AG10803 (cell line): ENCODE measurements at places on chromosomes 5 and 9.

DNA sequence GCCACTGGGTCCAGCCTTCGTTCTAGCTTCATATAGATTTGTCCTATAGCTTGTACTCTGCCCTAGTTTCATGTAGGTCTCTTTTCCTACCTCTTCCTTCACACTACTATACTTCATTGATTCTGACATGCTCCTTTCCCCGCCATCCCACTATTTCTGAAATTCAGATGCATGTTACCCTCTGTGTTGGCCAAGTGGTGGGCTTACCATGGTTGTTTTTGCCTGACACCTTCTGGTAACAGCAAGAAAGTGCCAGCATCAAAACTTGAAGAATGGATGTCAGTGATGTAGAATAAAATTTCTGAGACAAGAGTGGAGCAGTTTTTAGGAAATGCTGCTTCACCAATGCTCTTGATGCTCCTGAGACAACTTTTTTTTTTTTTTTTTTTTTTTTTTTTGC, 19.5 kb upstream of the SERINC5 start:
- DNase-seq, result peak; percentile 22

DNA sequence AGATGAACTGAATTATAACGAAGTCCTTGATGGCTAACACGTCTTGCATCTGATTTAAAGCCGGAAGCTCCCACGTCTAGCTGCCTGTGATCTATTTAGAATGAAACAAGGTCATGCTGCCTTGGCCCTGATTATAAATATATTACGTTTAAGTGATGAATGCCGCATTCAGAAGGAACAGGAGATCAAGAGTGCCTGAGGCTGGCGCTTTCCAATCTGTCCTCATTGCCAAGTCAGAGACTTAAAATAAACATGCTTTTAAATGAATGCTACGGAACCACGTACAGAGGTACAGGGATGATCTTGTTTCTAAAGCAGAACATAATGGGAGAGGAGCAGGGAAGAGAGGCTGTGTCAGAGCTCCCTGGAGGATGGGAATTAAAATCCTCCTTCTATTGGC, 292.8 kb downstream of the TLE1 start:
- DNase-seq, result no peak

DNA sequence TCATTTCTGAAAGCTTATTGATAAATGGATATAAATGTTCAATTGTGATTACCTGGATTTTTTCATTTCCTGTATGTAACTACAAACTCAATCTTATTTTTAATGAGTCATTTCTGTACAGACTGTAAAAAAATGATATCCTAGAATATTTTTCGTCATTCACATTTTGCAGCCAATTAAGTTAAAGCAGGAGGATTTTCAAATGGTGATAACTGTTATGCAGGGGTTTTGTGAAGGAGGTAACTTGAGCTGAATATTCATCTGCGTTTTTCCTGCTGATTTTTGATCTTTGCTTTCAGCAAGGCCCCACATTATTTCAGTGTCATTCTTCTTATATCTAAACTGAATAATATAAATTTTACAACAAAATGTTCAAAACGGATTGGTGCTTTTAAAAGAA, 74.1 kb downstream of the SLF1 start:
- no peak for DNase-seq

DNA sequence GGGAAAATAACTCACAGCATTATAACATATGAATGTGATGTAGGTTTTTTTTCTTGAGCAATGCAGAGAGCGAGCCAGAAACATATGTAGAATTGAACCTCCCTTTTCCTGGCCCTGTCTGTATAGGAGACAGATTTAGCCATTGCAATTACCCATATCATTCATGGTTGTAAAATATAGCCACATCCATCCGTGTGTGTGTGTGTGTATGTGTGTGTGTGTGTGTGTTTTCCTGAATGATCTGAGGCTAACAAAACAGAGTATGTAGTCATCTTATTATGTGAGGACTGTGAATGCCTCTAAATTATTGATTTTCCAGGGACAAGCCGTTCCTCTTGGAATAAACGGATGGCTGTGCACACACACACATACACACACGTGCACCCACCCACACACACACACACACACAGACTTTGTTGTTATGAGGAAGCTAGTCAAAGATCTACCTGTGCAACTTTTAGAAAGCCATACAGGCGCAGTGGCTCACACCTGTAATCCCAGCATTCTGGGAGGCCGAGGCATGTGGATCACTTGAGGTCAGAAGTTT, 11.7 kb upstream of the DENND1A start:
- DNase-seq, result no peak

DNA sequence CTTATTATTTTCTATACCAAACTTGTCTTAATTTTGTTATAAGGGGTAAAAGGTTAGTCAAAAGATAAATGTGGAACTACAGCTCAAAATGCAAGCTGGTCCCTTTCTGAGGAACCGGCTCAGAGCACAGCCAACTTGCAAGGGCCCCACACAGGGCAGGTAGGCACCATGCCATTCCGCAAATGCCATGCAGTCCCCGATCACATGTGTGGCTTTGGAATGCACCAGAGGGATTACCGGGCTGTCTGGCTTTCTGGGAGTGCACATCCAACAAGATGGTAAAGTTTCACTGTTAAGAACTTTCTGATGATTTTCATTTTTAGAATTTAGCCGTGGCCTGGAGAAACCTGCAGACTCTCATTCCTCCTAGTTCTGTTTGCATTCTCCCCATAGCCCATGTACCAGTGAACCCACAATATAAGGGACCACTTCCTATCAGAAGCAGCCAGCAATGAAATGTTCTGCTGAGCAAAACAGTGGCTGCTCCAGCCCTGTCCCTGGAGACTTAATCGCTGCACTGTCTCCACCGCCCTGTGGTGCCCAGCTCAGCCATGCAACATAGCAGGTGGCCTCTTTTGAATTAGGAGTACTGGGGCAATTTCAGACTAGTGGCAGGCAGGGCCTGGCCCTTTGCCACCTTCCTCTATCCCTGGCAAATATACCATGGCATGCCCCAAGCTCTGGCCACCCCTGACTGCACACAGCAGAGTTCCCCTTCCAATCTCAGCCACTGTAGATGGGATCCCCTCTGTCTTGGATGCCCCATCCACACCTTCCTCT, 11.4 kb downstream of the SHB start:
- peak; percentile 52 for DNase-seq

DNA sequence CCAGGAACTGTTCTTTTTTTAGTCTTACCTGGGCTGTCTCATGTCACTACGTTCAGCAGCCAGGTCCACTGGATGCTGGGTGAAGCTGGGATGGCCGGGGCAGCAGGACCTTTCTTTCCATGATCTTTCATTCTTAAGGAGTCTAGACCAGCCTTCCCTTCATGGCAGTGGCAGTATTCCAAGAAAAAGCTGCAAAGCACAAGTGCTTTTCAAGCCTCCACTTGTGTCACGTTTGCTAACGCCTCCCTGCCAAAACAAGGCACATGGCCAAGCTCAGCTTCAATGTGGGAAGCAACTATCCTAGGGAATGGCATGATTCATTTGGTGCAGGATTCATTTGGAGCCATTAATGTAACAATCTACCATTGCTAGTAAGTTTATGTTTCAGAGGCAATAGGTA, 94.8 kb downstream of the RCL1 start:
- DNase-seq, result peak; percentile 80

- DNase-seq, result no peak
Measured at GRCh38 chr5:127421471-127421870, 96.0 kb upstream of the PRRC1 start.

DNA sequence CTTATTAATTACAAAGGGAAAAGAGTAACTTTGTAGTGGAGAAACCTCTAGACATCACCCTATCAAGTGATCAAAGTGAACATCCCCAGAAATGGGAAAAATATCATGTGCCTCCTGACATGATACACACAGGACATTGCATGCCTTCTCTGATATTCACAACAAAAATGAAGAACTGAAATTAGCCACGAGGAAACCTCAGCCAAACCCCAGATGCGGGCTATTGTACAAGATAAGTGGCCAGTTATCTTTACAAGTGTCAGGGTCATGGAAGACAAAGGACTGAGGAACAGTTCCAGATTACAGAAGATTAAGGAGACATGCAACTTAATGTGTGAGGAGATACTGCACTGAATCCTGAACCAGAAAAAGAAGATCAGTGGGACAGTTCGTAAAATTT, 23.8 kb upstream of the NPM1 start:
- DNase-seq, result no peak

DNA sequence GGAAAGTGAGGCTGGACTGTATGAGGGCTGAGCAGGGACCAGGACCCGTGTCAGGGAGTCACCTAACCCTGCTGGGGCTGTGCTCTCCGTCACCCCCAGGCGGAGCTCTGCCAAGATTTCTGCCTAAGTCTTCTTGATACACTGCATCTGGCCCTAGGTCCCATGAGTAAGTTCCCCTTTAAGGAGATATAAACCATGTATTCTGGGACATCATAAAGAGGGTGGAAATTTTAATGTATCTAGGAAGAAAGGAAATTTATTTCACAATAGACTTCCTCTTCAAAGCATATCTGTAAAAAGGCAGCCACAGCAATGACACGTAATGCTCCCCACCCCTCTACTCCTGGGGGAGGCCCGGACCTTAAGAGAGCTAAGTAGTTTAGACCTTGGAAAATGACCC, 183.4 kb downstream of the FBXL7 start:
- DNase-seq, result no peak

- DNase-seq, result peak; percentile 74
Measured at GRCh38 chr5:17378346-17378997, 119.6 kb upstream of the TAF11L2 start.

- DNase-seq, result no peak
Measured at GRCh38 chr9:30534455-30534854, 1850.0 kb upstream of the ACO1 start.

DNA sequence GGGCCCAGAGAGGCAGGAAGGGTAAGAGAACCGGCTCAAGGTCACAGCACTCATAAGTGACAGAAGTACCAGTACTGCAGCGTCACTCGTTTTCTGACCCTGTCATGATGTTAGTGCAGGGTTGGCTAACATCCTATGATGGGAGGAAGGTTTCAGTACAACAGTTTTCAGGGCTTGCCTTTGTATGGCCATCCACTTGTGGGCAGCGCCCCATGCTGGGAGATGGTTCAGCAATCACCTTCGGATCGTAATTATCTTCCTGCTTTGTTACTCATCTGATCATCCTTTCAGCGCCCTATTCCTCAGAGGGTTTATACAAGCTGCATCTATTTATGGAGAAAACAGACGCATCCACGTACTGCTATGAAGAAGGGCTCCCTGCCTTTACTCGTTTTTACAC, 2.4 kb downstream of the MAP1B start:
- DNase-seq, result no peak

DNA sequence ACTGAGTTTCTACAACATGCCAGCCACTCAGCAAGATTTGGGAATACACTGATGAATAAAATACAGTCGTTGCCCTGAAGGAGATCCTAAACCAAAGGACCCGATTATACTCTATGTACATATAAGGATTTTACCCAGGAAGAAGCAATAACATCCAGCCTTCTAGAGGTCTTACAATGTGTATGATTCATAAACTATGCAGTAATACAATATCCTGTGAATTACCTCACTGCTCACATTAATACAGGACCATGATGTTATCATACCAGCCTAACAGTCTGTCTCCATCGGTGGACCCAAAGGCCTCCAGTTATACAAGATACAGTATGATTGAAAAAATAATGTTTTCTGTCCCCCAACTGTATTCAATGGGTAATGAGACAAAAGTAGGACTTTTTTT, 310.5 kb upstream of the TRPM3 start:
- DNase-seq, result no peak

GRCh38 chr5:94751460-94751859, 133.0 kb downstream of the SLF1 start:
- DNase-seq, result no peak

- DNase-seq, result peak; percentile 85
Measured at GRCh38 chr5:141636413-141637122, at the start of the genes HDAC3 and RELL2. HDAC3 (minus strand) TSS chr5:141636849; CDS start chr5:141636790, 59 bp downstream. RELL2 (plus strand) TSS chr5:141636997; CDS start chr5:141638226, 1,229 bp downstream.

DNA sequence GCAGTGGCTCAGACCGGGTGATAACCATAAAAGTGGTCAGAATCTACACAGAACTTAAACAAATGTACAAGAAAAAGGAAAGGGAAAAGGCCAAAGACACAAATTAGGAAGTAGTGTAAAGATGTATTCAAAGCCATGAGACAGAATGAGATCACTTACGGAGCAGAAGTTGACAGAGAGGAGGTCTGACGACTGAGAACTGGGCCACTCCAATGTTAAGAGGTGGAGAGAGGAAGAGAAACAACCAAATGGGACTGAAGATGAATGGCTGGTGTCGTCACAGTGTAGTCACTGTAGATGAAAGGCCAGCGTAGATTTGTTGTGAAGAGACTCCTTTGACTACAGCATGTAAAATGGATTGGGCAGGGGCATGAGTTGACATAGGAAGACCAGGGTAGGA, 114.4 kb downstream of the DROSHA start:
- DNase-seq, result no peak

DNA sequence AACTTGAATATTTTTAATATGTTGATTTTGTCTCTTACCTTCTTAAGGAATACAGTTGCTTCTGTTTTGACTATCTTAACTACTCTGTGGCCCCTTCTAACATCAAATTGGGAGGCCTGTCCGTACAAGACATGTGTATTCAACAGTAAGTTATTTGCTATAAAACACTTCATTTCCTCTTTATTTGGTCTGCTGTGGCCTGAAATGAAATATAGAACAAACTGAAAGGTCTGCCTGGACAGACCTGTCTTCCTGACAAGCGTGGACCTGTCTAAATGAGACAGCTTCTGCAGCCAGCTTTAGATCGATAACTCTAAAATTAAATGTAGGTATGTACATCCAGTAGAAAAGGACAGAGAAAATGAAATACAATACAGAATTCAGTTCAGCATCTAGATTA, 2.2 kb upstream of the LPAR1 start:
- DNase-seq, result no peak

GRCh38 chr5:2686321-2687124, 65.0 kb downstream of the IRX2 start:
- DNase-seq, result no peak

GRCh38 chr9:123669346-123669745, 260.6 kb downstream of the DENND1A start:
- DNase-seq, result peak; percentile 16

- DNase-seq, result no peak
Measured at GRCh38 chr9:101586651-101587050, 8.1 kb downstream of the PPP3R2 start.

GRCh38 chr9:132948482-132949050, 4.2 kb upstream of the TSC1 start:
- no peak for DNase-seq

- DNase-seq, result no peak
Measured at GRCh38 chr5:231661-232060, 13.5 kb downstream of the SDHA start.

DNA sequence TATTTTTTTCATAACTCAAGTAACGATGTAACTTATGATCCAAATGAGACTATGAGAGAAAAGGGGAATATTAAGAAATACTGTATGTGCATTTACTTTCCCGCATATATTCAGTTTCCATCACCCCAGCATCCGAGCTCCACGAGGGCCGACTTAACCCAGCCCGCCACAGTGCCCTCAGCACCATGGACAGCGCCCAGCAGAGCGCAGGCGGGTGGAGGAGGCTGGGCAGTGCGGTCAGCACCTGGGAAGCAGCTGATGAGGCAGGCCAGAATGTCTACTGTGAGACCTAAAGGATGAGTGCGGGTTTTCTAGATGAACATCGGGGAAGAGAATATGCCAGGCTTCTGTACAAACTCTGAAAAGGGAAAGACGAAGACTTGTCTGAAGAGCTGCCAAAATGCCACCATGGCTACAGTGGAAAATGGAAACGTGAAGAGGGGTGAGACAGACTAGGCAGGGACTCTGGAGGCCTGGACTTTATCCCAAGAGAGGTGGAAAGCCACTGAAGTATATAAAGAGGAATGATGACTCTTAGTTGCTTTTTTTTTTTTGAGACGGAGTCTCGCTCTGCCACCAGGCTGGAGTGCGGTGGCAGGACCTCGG, 34.5 kb upstream of the MED27 start:
- peak; percentile 39 for DNase-seq
